OCI-LY7 (cell line): ENCODE measurements at places on chromosomes 7 and 10.

DNA sequence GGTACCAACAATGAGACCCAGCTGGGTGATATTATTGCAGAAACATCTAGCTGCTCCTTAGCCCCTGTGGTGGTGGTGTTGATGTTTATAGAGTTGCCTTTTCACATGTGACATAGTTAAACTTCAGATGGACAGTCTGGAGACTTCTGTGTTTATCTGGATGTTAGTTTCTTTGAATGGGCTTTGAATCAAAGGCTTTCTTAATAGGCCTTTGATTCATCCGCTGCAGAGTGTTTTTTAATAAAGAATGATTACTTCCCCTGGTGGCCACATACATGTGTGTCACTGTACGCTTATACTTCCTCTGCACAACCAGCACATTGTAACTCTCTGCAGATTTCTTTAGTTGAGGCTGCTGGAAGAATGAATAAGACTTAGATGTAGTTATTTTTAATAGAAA, 221.0 kb downstream of the DYNC1I1 start:
- DNase-seq: no peak

GRCh38 chr7:94335586-94335985, 59.1 kb upstream of the COL1A2 start:
- no peak for DNase-seq

GRCh38 chr7:14751461-14751860, 151.1 kb downstream of the DGKB start:
- no peak for DNase-seq

- DNase-seq: no peak
Measured at GRCh38 chr10:113457408-113457807, 95.4 kb upstream of the HABP2 start.

DNA sequence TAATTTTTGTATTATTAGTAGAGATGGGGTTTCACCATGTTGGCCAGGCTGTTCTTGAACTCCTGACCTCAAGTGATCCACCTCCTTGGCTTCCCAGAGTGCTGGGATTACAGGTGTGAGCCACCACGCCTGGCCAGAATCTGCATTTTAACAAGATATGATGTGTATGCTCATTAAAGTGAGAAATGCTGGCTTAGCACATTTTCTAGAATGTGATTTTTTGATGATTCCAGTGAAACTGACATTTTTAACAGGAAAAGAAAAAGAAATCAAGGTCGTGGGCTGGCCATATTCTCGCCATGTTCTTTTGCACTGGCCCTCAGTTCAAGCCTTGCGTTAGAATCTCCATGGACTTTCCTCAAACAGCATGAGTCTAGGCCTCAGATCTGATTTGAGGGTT, 18.1 kb upstream of the TPST1 start:
- DNase-seq: no peak

- DNase-seq: no peak
Measured at GRCh38 chr10:70984986-70985722, 96.8 kb upstream of the PCBD1 start.
